ENCODE measurements at places on chromosomes 4 and X. TPM values are rescaled to one million over a fixed set of nuclear protein-coding genes. Genes with fewer than 3 reads are reported as not detected.

ZBTB49 gene
- total RNA-seq = 8.7 TPM

RRH gene
- not detected for total RNA-seq

MAGEC1 gene
- not detected for total RNA-seq

SMIM43 gene
- 1.0 TPM for total RNA-seq

HERC5 gene
- total RNA-seq = 17.2 TPM

FAM47E gene
- 1.0 TPM for total RNA-seq

HSFX3 gene
- not detected for total RNA-seq

Data from H9 (cell line).